Stomach (tissue), 19 donors: ENCODE measurements at places on chromosomes 3 and 15. TPM values are rescaled to one million over a fixed set of nuclear protein-coding genes. Genes with fewer than 3 reads are reported as not detected.

Gene NOX5
- 0.29 TPM for total RNA-seq

Gene SLCO2A1
- 11.2 TPM for total RNA-seq

Gene GOLGA8T
- total RNA-seq, result not detected

Gene GASK1A
- total RNA-seq, result 19.6 TPM

Gene HPS3
- total RNA-seq, result 22.9 TPM

Gene OR5H6
- total RNA-seq, result not detected

Gene CYP8B1
- total RNA-seq, result not detected

DNA sequence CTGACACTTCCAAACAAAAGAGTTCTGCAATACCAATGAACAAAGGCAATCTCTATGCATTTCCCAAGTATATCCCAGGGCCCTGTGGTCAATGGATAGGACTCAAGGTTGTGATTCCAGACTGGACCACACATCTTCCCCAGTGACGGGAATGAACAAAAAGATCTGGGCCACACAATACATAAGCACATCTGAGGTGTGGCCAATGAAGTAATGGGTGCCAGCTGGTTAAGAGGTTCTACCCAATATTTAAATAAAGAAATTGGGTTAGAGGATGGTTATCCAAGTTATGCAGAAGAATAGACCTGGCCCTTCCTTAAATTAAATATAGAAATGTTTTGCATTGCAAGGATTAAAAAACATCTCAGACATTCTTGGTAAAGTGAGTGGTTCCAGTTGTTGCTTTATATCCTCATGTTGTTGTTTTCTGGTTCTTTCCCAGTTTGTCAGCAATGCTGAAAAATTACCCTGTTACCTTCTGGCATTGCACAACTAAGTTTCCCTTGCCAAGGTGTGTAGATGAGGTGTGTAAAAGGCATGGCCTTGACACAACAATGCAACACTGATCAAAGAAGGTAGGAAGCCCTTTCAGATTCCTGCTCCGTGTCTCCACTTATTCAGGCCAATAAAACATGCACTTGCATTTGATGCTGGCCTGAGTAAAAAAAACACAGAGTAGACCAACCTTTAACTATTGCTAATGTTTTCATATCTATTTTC is 86.5 kb downstream of the PRICKLE2 start:
- no peak overlapping the region for H3K4me3 ChIP-seq
- H3K27ac ChIP-seq, result no peak overlapping the region
- peaks cover 34% of the 10 kb centered on the region for H3K4me1 ChIP-seq
- H3K36me3 ChIP-seq, result no peaks in the 10 kb centered on the region

DNA sequence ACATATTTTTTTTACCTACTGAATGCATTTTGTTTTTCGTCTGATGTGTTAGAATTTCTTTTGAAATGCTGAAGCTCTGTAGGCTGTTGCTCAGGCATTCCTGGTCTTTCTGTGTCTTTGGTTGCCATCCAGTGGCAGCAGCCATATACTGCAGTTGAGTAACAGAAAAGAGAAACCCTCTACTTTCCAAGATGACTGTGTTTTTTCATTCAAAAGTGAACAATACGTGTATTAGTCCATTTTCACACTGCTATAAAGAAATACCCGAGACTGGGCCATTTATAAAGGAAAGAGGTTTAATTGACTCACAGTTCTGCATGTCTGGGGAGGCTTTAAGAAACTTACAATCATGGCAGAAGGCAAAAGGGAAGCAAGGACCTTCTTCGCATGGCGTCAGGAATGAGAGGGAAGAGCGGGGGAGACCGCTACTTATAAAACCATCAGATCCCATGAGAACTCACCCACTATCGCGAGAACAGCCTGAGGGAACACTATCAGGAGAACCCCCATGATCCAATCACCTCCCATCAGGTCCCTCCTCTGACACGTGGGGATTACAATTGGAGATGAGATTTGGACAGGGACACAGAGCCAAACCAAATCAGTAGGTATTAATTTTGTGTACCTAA is 4.7 kb upstream of the GOLGA8B start:
- H3K27me3 ChIP-seq, result no peaks in the 10 kb centered on the region
- H3K4me3 ChIP-seq, result peak overlapping the region; percentile 20
- H3K36me3 ChIP-seq, result no peaks in the 10 kb centered on the region
- H3K27ac ChIP-seq, result no peak overlapping the region

- H3K27me3 ChIP-seq, result no peaks in the 10 kb centered on the region
- no peak overlapping the region for H3K27ac ChIP-seq
- no peak overlapping the region for H3K4me3 ChIP-seq
- H3K36me3 ChIP-seq, result no peaks in the 10 kb centered on the region
- peaks cover 19% of the 10 kb centered on the region for H3K4me1 ChIP-seq
Observed at GRCh38 chr3:98008855-98009254, 26.3 kb downstream of the GABRR3 start.

DNA sequence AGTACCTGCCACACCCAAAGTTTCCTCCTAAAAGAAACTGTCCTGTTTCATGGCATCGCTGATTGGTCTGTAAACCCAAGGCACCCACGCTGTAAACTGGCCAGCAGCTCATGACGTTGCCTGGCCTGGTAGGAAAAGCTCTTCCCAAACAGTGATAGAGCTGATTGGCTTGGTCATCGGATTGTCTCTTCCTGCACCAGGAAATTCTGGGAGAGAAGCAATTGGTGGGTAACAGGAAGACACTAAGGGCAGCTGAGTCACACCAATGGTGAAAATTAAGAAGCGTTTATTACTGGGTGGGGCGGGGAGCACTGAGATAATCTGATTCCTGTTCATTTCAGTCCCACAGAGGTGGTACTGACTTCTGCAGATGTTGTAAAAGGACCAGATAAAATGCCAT is 31.0 kb downstream of the KLHL6 start:
- H3K27ac ChIP-seq, result no peak overlapping the region
- no peak overlapping the region for H3K4me3 ChIP-seq
- H3K4me1 ChIP-seq, result no peaks in the 10 kb centered on the region

- no peak overlapping the region for H3K4me3 ChIP-seq
- no peaks in the 10 kb centered on the region for H3K4me1 ChIP-seq
- H3K36me3 ChIP-seq, result no peaks in the 10 kb centered on the region
- DNase-seq, result no peak
- H3K27me3 ChIP-seq, result no peaks in the 10 kb centered on the region
- no peak overlapping the region for H3K27ac ChIP-seq
Observed at GRCh38 chr3:158920371-158920770, 118.5 kb downstream of the MFSD1 start.

DNA sequence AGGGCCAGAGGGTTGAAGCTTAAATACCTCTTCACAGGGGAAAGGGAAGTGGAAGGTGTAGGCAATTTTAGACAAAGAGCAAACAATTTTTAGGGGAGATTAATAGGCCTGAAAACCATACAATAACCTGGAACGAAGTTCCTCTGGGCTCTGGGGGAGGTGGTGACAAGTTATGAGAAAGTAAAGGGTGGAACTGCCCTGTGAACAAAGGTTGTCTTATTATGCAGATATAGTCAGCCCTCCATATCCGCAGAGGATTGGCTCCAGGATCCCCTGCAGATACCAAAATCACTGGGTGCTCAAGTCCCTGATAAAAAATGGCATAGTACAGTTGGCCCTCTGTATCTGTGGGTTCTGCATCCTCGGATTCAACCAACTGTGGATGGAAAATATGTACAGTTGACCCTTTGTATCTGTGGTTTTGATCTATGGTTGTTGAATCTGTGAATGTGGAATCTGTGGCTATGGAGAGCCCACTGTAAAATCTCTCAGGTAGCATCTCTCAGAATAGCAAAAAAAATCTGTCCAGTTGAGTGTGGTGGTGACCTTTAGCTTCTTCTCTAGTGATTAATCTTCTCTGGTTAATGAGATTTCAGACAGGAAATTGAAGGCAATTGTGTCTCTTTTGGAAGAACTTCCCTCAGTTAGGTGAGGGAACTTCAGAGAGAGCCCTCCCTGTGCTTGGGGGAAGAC is 40.2 kb downstream of the CLEC3B start:
- H3K4me3 ChIP-seq, result no peak overlapping the region
- H3K4me1 ChIP-seq, result no peaks in the 10 kb centered on the region
- H3K27me3 ChIP-seq, result no peaks in the 10 kb centered on the region
- H3K27ac ChIP-seq, result peak overlapping the region; percentile 56
- no peaks in the 10 kb centered on the region for H3K36me3 ChIP-seq

GRCh38 chr15:60626669-60627068 is 147.7 kb upstream of the ICE2 start:
- no peak for DNase-seq
- no peaks in the 10 kb centered on the region for H3K4me1 ChIP-seq
- no peaks in the 10 kb centered on the region for H3K36me3 ChIP-seq
- no peak overlapping the region for H3K27ac ChIP-seq

- no peak overlapping the region for H3K4me3 ChIP-seq
- H3K27me3 ChIP-seq, result no peaks in the 10 kb centered on the region
- DNase-seq, result no peak
- H3K36me3 ChIP-seq, result no peaks in the 10 kb centered on the region
- H3K27ac ChIP-seq, result no peak overlapping the region
- H3K4me1 ChIP-seq, result no peaks in the 10 kb centered on the region
Observed at GRCh38 chr3:34352778-34353331, 554.4 kb downstream of the PDCD6IP start.

DNA sequence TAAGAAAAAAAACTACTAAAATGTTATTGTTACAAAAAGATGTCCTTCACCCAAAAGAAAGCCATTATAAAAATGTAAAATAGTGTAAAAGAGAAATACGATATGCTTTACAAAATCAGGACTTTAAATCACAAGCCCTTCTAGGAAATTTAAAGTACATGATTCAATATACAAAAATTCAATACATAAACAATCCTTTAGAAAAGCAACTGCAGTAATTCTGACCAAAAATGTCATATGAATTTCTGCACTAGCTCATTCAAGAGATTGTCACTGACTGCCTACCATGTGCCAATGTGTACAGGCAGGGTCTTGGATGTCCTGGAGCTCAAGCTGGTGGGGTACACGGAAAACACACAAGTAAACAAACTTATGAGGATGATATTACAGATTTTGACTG is 2.5 kb downstream of the MORC1 start:
- no peak for DNase-seq
- no peaks in the 10 kb centered on the region for H3K27me3 ChIP-seq
- H3K4me1 ChIP-seq, result no peaks in the 10 kb centered on the region
- no peaks in the 10 kb centered on the region for H3K36me3 ChIP-seq

DNA sequence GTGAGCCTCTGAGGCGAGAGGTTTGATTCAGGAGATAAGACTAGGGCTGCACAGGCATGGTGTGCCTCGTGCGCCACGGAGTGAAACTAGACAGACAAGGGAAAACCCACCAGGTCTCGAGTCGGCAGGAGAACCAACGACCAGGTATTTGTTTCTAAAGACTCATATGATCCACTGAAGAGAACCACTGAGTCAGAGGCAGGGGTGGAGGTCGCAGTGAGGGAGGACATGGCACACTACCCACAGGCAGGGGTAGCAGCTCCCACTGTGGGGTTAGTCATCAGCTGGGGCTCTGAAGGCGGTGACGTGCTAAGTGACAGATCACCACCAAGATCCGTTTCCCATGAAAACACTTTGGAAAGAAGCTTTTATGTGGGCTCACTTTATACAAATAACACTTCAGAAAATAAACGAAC is 45.7 kb downstream of the CHSY1 start:
- H3K27ac ChIP-seq, result no peak overlapping the region
- H3K4me3 ChIP-seq, result no peak overlapping the region
- no peak for DNase-seq
- peaks cover 99% of the 10 kb centered on the region for H3K4me1 ChIP-seq
- no peaks in the 10 kb centered on the region for H3K27me3 ChIP-seq

DNA sequence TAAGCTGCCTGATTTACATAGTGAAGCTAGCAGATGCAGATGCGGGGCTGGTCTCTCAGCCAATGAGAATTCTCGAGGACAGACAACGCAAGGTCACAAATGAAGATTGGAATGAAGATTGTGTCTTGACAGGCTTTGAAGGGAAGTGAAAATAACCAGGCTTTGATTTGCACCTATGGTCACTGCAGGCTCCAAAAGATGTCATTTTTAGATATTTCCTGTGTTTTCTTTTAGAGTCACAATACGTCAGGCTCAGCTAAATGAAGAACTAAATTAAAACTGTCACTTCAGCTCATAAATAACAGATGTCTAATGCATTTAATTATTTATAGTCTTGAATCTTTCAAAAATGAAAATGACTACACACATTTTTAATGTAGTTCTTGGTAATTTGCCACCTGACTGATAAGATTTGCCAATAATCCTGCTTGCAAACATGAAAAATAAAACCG is 99.5 kb downstream of the SQOR start:
- H3K4me3 ChIP-seq, result no peak overlapping the region
- H3K27me3 ChIP-seq, result no peaks in the 10 kb centered on the region
- H3K27ac ChIP-seq, result no peak overlapping the region
- H3K36me3 ChIP-seq, result no peaks in the 10 kb centered on the region
- H3K4me1 ChIP-seq, result no peaks in the 10 kb centered on the region

GRCh38 chr3:47994180-47994579 is 22.0 kb downstream of the MAP4 start:
- H3K4me3 ChIP-seq, result no peak overlapping the region
- DNase-seq, result no peak
- no peaks in the 10 kb centered on the region for H3K36me3 ChIP-seq
- no peaks in the 10 kb centered on the region for H3K27me3 ChIP-seq
- peaks cover 12% of the 10 kb centered on the region for H3K4me1 ChIP-seq

DNA sequence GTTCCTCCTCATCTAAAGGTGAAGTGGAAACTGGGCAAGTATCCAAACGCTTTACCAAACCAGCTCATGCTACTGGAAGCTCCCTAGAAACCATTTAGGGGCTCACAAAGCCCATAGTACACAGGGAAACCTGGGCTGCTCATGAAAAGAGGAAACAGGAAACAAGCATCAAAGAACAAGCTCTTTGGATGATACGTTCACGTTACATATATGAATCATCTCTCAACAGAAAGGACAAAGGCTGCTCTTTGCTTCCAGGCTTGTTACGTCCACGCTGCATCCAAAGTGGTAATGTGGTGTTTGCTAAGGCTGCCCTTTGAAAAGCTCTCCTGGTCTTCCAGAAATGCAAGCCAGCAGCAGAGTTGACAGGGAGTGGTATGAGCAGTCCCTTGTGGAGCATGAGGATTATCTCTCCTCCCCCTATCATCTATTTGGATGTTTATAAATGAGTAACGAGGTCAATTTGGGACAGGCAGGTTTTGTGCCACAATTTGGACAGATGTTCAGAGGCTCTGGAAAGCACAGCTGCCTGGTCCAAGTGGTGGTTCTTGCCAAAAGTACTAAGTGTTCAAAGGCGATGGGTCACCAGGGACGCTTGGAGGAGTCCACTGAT is 98.0 kb upstream of the RORA start:
- no peak for DNase-seq
- no peak overlapping the region for H3K27ac ChIP-seq
- no peaks in the 10 kb centered on the region for H3K27me3 ChIP-seq
- no peak overlapping the region for H3K4me3 ChIP-seq
- H3K36me3 ChIP-seq, result no peaks in the 10 kb centered on the region

DNA sequence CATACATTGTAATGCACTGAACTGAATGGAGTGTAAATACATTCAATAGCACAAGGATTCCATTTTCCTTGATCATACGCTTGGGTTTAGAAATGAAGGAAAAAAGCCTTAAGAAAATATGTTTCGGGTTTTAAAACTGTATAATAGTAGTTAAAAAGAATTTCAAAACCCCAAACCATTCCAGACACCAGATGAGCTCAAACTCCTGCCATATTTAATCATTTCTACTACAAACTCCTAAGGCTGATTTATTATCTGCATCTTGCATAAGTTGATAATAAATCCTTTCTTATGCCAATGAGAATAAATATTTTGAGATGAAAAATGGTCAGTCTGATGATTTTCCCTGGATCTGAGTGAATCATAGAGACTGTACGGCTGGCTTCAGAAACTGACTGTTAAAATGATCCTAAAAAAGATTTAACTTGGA is 51.0 kb downstream of the NR1D2 start:
- H3K27me3 ChIP-seq, result no peaks in the 10 kb centered on the region
- H3K36me3 ChIP-seq, result no peaks in the 10 kb centered on the region
- peaks cover 43% of the 10 kb centered on the region for H3K4me1 ChIP-seq
- peak; percentile 22 for DNase-seq
- H3K4me3 ChIP-seq, result no peak overlapping the region
